ENCODE measurements at places on chromosomes 5 and 9.
A peak's percentile ranks its signal among the peaks of the same experiment; 100 is the strongest.

DNA sequence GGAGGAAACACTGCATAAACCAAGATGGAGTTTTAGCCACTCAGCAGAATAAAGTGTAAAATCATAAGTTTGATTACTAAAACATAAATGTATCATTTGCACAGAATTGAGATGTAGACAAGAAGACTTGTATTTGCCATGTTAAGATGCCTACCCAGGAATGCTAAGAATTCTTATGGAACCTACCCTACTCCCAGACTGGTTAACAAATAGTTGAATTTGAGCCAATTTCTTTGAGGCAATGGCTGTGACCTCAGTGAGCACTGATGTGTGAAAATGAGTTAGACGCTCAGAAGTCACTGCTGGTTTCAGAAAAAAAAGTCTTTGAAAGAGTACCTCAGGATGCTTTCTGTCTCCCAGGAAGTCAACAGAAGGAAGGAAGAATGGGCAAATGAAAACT, 95.6 kb downstream of the ESM1 start:
- DNase-seq: no peak

- no peak for DNase-seq
Measured at GRCh38 chr9:130537346-130538050, 41.9 kb upstream of the FUBP3 start.

DNA sequence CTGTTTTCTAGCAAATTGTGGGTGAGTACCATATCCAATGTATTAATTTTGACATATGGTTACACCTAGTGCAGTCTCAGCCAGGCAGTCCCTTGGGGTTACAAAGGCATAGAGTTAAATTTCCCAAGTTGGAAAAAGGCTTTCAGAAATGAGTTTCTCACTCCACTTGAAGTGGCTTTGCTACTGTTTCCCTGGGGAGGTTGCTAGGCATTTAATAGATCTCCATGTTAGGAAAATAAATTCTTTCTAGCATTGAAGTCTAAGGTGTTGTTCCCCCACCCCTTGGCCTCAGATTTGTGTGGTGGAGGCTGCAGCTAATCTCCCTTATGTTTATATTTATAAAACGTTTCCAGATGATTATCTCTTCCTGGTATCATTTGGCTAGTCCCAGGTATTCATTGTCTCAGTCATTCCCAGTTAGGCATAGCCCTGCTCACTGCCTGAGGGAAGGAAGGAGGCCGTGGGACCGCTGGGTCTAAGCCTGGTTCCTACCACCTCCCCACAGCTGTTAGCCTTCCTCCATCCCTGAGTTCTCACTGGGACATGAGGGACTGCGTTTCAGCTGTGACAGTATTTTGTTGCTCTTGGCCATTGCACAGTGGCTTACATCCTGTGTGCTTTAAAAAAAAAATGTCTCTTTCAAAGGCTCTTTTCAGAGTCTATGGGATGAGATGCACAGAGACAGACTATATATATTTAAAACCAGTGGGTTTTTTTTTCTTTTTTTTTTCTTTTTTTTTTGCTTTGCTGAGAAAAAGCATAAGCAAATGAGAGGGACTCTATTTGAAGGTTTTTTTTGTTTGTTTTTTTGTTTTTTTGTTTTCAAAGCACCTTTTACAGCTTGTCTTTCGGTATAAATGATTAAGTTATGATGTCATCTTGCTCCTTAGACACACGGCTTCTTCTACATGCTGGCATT, 121.5 kb downstream of the MAST4 start:
- DNase-seq: peak; percentile 11

GRCh38 chr5:143129910-143130612, 273.4 kb downstream of the NR3C1 start:
- DNase-seq: no peak

GRCh38 chr9:77183581-77183980, 6.2 kb downstream of the VPS13A start:
- DNase-seq: no peak

- no peak for DNase-seq
Measured at GRCh38 chr5:78808380-78808779, 159.8 kb upstream of the LHFPL2 start.

- no peak for DNase-seq
Measured at GRCh38 chr5:141420855-141421488, at the start of gene PCDHGA11. Gene PCDHGA11, plus strand, starts transcription at chr5:141421051. Its CDS starts 177 bp downstream, at chr5:141421228.

DNA sequence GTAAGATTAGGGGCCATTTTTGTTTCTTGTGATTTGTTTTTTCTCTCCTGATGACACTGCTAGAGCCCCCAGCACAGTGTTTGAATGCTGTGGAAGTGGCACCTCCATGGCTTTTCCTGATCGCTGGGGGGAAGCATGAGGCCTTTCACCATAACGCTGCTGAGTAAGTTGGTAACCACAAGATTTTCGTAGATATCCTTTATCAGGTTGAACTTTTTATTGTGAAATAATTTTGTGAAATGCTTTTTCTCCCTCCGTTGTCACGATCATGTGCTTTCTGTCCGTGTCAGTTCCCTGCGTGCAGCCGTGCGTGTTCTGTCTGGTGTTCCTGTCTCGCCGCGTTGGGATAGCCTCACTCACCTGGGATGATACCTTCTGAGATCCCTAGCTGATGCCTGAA, 59.4 kb downstream of the EHMT1 start:
- no peak for DNase-seq

GRCh38 chr5:88691945-88692868, 190.8 kb downstream of the MEF2C start:
- no peak for DNase-seq

GRCh38 chr5:163670036-163670435, 164.6 kb downstream of the MAT2B start:
- no peak for DNase-seq

GRCh38 chr5:79792463-79792862, 102.8 kb downstream of the CMYA5 start:
- DNase-seq: no peak

DNA sequence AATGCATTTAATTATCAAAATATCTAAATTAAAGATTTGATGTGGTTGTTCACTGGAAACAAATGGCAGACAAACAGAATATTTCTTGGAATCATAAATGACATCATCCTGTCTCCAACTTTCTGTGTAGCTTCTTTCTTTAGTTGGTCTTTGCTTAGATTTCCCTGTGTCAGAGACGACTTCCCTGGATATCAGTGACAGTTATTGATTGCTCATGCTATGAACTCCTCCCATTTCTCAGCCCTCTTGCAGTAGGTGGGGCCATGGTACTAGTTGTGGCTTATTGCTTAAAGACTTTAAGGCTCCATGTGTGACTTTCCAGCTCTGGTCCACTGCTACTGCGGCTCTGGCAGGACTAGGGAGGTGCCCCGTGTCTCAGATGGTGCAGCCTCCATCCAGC, 592.6 kb downstream of the MTRR start:
- no peak for DNase-seq
